Activated CD4-positive, alpha-beta T cell treated with anti-CD3 and anti-CD28 coated beads, Interleukin-2, amount 10 ng/mL, durations not matched to agents 24 days and 14 days (primary cell): ENCODE measurements at places on chromosomes 6 and 20. TPM values are rescaled to one million over a fixed set of nuclear protein-coding genes. Genes with fewer than 3 reads are reported as not detected.
A peak's percentile ranks its signal among the peaks of the same experiment; 100 is the strongest.

DNA sequence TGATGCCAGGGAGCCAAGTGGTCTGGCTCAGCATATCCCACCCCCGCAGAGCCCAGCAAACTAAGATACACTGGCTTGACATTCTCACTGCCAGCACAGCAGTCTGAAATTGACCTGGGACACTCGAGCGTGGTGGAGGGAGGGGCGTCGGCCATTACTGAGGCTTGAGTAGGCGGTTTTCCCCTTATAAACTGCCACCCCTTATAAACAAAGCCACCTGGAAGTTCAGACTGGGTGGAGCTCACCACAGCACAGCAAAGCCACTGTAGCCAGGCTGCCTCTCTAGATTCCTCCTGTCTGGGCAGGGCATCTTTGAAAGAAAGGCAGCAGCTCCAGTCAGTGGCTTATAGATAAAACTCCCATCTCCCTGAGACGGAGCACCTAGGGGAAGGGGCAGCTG lies 19.4 kb downstream of the TINAG start:
- H3K4me3 ChIP-seq, result no peak overlapping the region
- H3K36me3 ChIP-seq, result no peaks in the 10 kb centered on the region
- no peaks in the 10 kb centered on the region for H3K4me1 ChIP-seq
- DNase-seq, result no peak

GRCh38 chr6:408148-408547 lies 16.6 kb downstream of the IRF4 start:
- H3K27me3 ChIP-seq, result no peaks in the 10 kb centered on the region
- H3K4me1 ChIP-seq, result peaks cover 70% of the 10 kb centered on the region
- peaks cover 97% of the 10 kb centered on the region for H3K36me3 ChIP-seq
- H3K27ac ChIP-seq, result peak overlapping the region; percentile 82

GRCh38 chr6:74891349-74891831 lies 314.5 kb downstream of the COL12A1 start:
- H3K27ac ChIP-seq, result no peak overlapping the region
- DNase-seq, result no peak
- no peak overlapping the region for H3K4me3 ChIP-seq
- no peaks in the 10 kb centered on the region for H3K4me1 ChIP-seq

- H3K36me3 ChIP-seq, result peaks cover 62% of the 10 kb centered on the region
- peaks cover 56% of the 10 kb centered on the region for H3K4me1 ChIP-seq
- no peak overlapping the region for H3K4me3 ChIP-seq
- no peaks in the 10 kb centered on the region for H3K27me3 ChIP-seq
- H3K27ac ChIP-seq, result peak overlapping the region; percentile 54
- no peak for DNase-seq
Observed at GRCh38 chr20:38836991-38837390, 31.5 kb downstream of the PPP1R16B start.

- no peak overlapping the region for H3K4me3 ChIP-seq
- DNase-seq, result no peak
- H3K4me1 ChIP-seq, result no peaks in the 10 kb centered on the region
- no peak overlapping the region for H3K27ac ChIP-seq
Observed at GRCh38 chr20:13098720-13099355, 90.1 kb downstream of the SPTLC3 start.

- no peaks in the 10 kb centered on the region for H3K4me1 ChIP-seq
- no peak for DNase-seq
- no peak overlapping the region for H3K27ac ChIP-seq
- peaks cover 35% of the 10 kb centered on the region for H3K27me3 ChIP-seq
- no peak overlapping the region for H3K4me3 ChIP-seq
Observed at GRCh38 chr20:32027643-32028042, 17.4 kb downstream of the CCM2L start.

DNA sequence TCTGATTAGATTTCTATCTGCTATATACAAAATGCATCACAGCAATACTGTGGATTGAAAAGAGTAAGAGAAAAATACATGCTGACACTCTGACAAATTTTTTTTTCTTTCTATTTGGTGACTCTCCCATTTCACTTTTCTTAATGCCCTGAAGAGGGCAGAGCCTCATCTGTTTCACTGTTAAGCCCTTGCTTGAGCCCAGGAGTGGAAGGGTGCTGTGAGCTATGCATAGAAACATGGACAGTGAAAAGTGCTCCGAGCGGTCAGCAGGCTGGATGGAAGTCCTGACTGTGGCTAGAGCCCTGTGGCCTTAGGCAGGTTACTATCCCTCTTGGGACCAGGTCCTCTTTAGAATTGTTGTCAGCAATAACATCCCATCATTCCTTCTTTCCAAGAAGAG lies 17.4 kb upstream of the CSE1L start:
- no peak overlapping the region for H3K27ac ChIP-seq
- no peaks in the 10 kb centered on the region for H3K27me3 ChIP-seq
- no peak for DNase-seq
- H3K4me1 ChIP-seq, result no peaks in the 10 kb centered on the region
- no peak overlapping the region for H3K4me3 ChIP-seq

- H3K27ac ChIP-seq, result peak overlapping the region; percentile 96
- peaks cover 54% of the 10 kb centered on the region for H3K4me1 ChIP-seq
- peaks cover 22% of the 10 kb centered on the region for H3K27me3 ChIP-seq
- peak; percentile 84 for DNase-seq
- H3K4me3 ChIP-seq, result peak overlapping the region; percentile 94
Observed at GRCh38 chr6:45420083-45420908, 42.6 kb upstream of the SUPT3H start.

The PDYN gene
- total RNA-seq, result not detected in 2 replicates

The CCHCR1 gene
- total RNA-seq, result 51.5 and 52.7 TPM in 2 replicates

The SERPINB1 gene
- total RNA-seq, result 76.1 and 79.9 TPM in 2 replicates

The FAM83D gene
- 12.9 and 13.7 TPM in 2 replicates for total RNA-seq

The OXT gene
- total RNA-seq, result 0.73 TPM in 1 of 2 replicates, not detected in the other
